Adrenal gland (tissue), 19 donors: ENCODE measurements at places on chromosomes 3 and 15.
A peak's percentile ranks its signal among the peaks of the same experiment; 100 is the strongest.

- no peak overlapping the region for H3K27ac ChIP-seq
- no peak overlapping the region for H3K4me3 ChIP-seq
- DNase-seq: no peak
Measured at GRCh38 chr15:25671132-25671531, 192.0 kb downstream of the ATP10A start.

GRCh38 chr3:122609798-122610559, 32.5 kb downstream of the PARP15 start:
- no peaks in the 10 kb centered on the region for H3K27me3 ChIP-seq
- no peak overlapping the region for H3K27ac ChIP-seq
- peak overlapping the region; percentile 27 for H3K4me3 ChIP-seq
- no peaks in the 10 kb centered on the region for H3K4me1 ChIP-seq

GRCh38 chr15:37628507-37628906, 305.9 kb upstream of the TMCO5A start:
- no peaks in the 10 kb centered on the region for H3K36me3 ChIP-seq
- no peak for DNase-seq
- H3K27ac ChIP-seq: no peak overlapping the region
- H3K4me1 ChIP-seq: no peaks in the 10 kb centered on the region
- no peaks in the 10 kb centered on the region for H3K27me3 ChIP-seq

DNA sequence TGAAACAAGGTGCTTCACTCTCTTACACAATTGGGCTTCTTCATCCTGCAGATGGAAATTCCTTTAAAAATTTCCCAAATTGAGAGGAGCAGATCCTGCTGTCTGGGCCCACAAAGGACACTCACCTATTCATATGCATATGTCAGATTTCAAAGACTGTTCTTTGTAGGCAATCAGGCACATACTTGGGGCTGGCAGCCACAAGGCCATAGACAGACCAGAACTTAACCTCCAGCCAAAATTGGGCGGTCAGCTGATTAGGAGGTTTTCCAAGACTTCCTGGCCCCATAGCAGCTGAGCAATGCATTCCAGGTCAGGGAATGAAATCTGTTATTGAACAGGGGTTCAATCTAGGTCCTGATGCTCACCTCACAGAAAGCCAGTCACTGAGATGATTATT, 15.0 kb upstream of the HPS3 start:
- H3K27me3 ChIP-seq: no peaks in the 10 kb centered on the region
- H3K36me3 ChIP-seq: no peaks in the 10 kb centered on the region
- no peaks in the 10 kb centered on the region for H3K4me1 ChIP-seq
- no peak overlapping the region for H3K4me3 ChIP-seq
- no peak overlapping the region for H3K27ac ChIP-seq
- DNase-seq: no peak

DNA sequence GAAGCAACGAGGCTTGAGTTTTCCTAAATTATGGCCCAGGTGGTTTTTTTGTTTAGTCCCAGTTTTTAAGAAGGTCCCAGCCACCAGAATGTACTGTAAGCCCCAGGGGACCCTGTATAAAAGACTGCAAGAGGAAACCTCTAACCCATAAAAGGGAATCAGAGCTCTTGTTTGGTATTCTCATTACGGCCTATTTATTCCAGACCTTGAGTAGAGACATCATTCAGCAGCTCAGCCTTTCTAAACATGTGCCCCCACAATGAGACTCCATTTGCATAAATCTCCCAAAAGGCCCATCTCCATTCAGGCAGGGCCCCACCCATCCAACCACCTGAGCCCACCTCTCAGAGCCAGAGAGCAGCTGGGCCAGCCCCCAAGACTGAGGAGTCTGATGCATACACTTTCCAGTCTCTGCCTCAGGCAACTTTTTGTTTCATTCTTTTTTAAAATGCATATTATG, 25.7 kb downstream of the ZDHHC3 start:
- peaks cover 5% of the 10 kb centered on the region for H3K4me1 ChIP-seq
- H3K27ac ChIP-seq: no peak overlapping the region
- no peak for DNase-seq

DNA sequence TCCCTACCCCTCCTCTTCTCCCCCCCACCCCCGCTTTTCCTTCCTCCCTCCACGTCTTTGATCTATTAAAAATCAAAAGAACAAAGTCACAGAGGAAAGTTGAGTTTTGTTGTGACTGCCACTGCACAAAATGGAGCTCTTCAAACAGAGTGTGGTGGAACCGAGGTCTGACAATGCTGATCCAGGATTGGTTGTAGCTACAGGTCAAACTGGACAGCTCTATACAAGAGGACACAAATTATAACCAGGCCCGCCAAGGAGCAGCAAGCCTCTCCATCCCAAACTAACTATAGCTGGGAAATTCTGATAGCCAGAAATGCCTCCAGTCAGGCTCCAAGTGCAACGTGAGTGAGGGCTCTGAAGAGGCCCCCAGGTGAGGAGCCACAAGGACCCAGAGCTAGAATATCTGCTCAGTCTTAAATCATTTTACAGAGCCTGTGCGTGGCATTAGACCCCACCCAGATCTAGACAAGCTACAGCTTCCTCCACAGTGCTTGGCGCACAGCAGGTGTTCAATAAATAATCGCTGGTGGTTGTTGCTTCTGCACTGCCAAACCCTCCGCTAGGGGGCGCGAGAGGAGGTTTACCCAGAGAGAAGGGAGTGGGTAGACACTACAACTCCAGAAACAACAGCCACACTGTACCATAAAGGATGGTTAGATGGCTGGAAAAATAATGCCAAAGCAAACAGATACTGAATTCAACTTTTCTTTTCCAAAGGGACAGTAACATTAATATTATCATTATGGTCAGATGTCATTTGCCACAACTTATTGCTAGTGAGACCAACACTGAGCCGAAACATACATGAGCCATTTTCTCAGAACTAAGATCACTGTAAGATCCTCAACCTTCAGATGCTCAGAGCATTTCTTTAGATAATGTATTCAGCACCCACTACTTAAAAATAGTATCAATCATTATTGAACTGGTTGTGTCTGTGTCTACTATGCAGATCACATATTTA, 44.6 kb downstream of the ZIC4 start:
- no peaks in the 10 kb centered on the region for H3K4me1 ChIP-seq
- no peak overlapping the region for H3K4me3 ChIP-seq
- no peaks in the 10 kb centered on the region for H3K36me3 ChIP-seq
- H3K27me3 ChIP-seq: peaks cover 59% of the 10 kb centered on the region

DNA sequence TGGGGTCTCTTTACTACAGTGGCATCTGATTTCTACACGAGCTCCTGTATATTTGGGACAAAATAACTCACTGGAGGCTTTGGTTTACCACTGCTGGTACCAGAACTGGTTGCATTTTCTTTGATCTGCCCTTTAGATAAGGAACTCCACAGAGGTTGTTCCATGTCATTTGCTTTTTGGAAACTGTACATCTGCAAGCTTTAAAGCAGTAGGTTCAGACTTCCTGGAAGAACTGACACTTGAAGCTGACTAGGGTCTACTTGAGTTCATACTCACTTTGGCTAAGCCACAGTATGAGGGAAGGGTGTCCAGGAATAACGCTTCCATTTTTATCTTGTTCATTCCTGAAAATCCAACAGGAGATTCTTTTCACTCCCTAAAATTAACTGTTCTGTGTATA, 86.4 kb downstream of the WWTR1 start:
- H3K4me3 ChIP-seq: no peak overlapping the region
- DNase-seq: no peak
- peaks cover 13% of the 10 kb centered on the region for H3K4me1 ChIP-seq
- H3K27me3 ChIP-seq: no peaks in the 10 kb centered on the region

DNA sequence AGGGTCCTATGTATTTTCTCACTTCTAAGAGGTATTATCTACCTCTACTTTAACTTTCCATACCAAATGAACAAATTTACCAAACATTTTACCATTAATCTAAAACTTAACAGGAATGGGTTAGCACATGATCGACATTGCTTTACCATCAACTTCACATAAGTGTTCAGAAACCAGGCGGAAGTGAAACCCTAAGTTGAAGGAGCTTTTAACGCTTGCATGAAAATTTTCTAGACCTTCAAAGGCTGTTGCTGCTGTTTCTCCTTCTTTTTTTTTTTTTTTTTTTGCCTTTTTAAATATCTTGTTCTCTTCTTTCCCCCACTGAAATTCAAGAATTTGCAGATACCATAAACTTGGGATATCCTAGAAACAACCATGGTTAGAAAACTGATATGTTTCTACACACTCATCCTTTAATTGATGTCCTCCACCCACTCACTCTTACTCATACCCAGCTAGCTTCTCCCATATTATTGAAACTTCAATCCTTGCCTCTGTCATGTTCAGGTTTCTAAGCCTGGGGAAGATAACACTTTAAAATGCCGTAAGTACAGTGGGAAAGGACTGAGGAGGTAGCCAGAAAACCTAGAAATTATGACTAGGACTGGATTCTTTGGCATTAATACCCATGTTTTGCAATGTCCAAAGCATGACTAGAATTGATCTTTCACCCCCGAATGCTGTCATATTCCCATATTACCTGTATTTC, 24.7 kb downstream of the MYO5A start:
- no peaks in the 10 kb centered on the region for H3K4me1 ChIP-seq
- no peak for DNase-seq
- no peaks in the 10 kb centered on the region for H3K36me3 ChIP-seq
- peak overlapping the region; percentile 11 for H3K27ac ChIP-seq

- H3K27me3 ChIP-seq: no peaks in the 10 kb centered on the region
- no peak overlapping the region for H3K4me3 ChIP-seq
- no peak for DNase-seq
- H3K4me1 ChIP-seq: peaks cover 3% of the 10 kb centered on the region
Measured at GRCh38 chr3:149450281-149450680, 24.2 kb upstream of the TM4SF4 start.

GRCh38 chr3:33062866-33063265, 34.1 kb downstream of the GLB1 start:
- no peak overlapping the region for H3K4me3 ChIP-seq
- peaks cover 23% of the 10 kb centered on the region for H3K36me3 ChIP-seq
- no peak for DNase-seq
- no peak overlapping the region for H3K27ac ChIP-seq
- no peaks in the 10 kb centered on the region for H3K27me3 ChIP-seq

GRCh38 chr15:75455982-75456531, 4.6 kb upstream of the SIN3A start:
- H3K27me3 ChIP-seq: no peaks in the 10 kb centered on the region
- peak; percentile 65 for DNase-seq
- peak overlapping the region; percentile 91 for H3K27ac ChIP-seq
- H3K4me1 ChIP-seq: peaks cover 18% of the 10 kb centered on the region
- H3K36me3 ChIP-seq: no peaks in the 10 kb centered on the region

DNA sequence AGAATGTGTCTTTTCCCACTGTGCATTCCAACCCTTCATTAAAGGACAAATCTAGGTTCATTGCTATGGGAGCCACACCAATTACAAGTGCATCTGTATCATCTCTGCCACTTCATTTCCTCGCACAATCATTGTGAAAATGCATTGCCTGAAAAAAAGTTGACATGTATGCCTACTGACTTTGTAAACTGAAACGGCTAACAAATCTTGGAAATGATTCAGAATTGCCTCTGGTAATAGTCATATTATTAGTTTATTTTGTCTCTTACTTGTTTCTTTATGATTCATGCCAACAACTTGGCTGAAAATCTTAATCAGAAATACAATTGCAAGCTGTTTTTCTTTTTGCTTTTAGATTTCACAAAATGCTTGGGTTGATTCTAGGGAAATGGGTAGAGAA, 497.1 kb downstream of the ZIC1 start:
- H3K4me3 ChIP-seq: no peak overlapping the region
- no peak for DNase-seq
- no peaks in the 10 kb centered on the region for H3K36me3 ChIP-seq
- H3K27ac ChIP-seq: no peak overlapping the region
- H3K4me1 ChIP-seq: no peaks in the 10 kb centered on the region

- no peak overlapping the region for H3K27ac ChIP-seq
- H3K4me1 ChIP-seq: peaks cover 5% of the 10 kb centered on the region
- DNase-seq: no peak
- no peaks in the 10 kb centered on the region for H3K27me3 ChIP-seq
Measured at GRCh38 chr15:85423256-85423655, 42.9 kb downstream of the AKAP13 start.

GRCh38 chr3:155512175-155512866, 218.8 kb upstream of the STRIT1 start:
- H3K4me3 ChIP-seq: no peak overlapping the region
- H3K27ac ChIP-seq: no peak overlapping the region
- no peak for DNase-seq
- H3K4me1 ChIP-seq: no peaks in the 10 kb centered on the region
- no peaks in the 10 kb centered on the region for H3K27me3 ChIP-seq

GRCh38 chr3:152209060-152209459, 59.7 kb upstream of the MBNL1 start:
- no peaks in the 10 kb centered on the region for H3K4me1 ChIP-seq
- no peaks in the 10 kb centered on the region for H3K36me3 ChIP-seq
- DNase-seq: no peak
- H3K4me3 ChIP-seq: no peak overlapping the region
- no peak overlapping the region for H3K27ac ChIP-seq

- H3K27me3 ChIP-seq: no peaks in the 10 kb centered on the region
- H3K27ac ChIP-seq: no peak overlapping the region
- H3K4me1 ChIP-seq: no peaks in the 10 kb centered on the region
- no peak overlapping the region for H3K4me3 ChIP-seq
Measured at GRCh38 chr3:195039180-195039843, 231.6 kb downstream of the XXYLT1 start.

- no peak for DNase-seq
- no peaks in the 10 kb centered on the region for H3K36me3 ChIP-seq
- no peaks in the 10 kb centered on the region for H3K4me1 ChIP-seq
- H3K4me3 ChIP-seq: no peak overlapping the region
- no peak overlapping the region for H3K27ac ChIP-seq
Measured at GRCh38 chr15:28959326-28959725, 73.6 kb downstream of the APBA2 start.

DNA sequence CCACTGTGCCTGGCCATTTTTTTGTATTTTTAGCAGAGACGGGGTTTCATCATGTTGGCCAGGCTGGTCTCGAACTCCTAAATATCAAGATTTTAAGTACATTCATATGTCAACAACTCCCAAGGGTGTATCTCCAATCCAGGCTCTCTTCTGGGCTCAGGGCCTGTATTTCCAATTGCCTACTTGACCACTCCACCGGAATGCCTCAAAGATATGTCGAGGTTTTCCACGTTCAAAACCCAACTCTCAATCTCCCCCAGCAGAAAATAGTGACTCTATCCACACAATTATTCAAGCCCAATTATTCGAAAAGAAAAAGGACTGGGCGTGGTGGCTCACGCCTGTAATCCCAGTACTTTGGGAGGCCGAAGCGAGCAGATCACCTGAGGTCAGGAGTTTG, 1.9 kb upstream of the KNSTRN start:
- no peaks in the 10 kb centered on the region for H3K27me3 ChIP-seq
- no peak overlapping the region for H3K27ac ChIP-seq
- no peaks in the 10 kb centered on the region for H3K36me3 ChIP-seq
- H3K4me1 ChIP-seq: peaks cover 24% of the 10 kb centered on the region

GRCh38 chr15:63041974-63042876, at the start of gene TPM1:
TPM1 (plus strand) TSS chr15:63042747; CDS start chr15:63042830, 83 bp downstream.
- H3K27ac ChIP-seq: no peak within 1 kb of the TSS
- H3K4me1 ChIP-seq: peaks cover 15% of the 10 kb centered on the region
- no peak for DNase-seq
- H3K27me3 ChIP-seq: peaks cover 13% of the 10 kb centered on the region

GRCh38 chr3:165638034-165638433, 199.2 kb downstream of the BCHE start:
- no peak for DNase-seq
- no peaks in the 10 kb centered on the region for H3K4me1 ChIP-seq
- H3K36me3 ChIP-seq: no peaks in the 10 kb centered on the region

GRCh38 chr3:114213627-114214541, 23.5 kb downstream of the ZNF80 start:
- H3K4me1 ChIP-seq: peaks cover 7% of the 10 kb centered on the region
- H3K4me3 ChIP-seq: no peak overlapping the region
- no peaks in the 10 kb centered on the region for H3K36me3 ChIP-seq
